ACHN (cell line): ENCODE measurements at places on chromosomes 16 and 17.

- DNase-seq, result no peak
Observed at GRCh38 chr17:57944908-57945307, 10.3 kb downstream of the CUEDC1 start.

DNA sequence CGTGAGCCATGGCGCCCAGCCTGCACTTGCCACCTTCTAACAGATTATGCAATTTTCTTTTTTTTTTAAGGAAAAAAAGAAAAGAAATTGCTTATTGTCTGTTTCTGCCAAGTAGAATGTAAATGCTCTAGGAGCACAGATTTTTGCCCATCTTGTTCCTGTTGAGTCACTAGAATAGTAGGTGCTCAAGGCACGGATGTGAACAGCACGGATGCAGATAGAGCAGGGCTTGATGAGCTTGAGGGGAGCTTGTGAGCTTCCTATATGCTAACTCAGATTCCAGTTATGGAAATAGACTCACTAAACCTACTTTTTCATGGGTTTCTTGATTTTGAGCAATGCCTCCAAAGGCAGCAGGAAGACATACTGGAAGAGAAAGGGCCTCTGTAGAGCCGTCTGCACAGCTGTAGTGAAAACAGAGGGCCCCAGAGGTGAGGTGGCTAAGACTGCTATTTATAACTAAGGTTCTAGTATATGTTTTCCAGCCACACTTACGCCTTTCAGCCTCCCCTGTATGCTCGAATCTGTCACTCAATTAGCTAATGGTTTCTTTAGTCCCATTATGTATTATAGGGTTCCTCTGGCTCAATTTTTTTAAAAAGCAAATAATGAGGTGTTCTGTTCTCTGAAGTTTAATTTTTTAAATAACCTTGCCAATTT, 72.8 kb downstream of the WWP2 start:
- DNase-seq, result no peak

GRCh38 chr16:79757163-79757562, 156.6 kb upstream of the MAF start:
- no peak for DNase-seq

GRCh38 chr17:45132572-45133463, 503 bp upstream of the PLCD3 start:
- peak; percentile 83 for DNase-seq

GRCh38 chr17:26731005-26731921, 562.7 kb upstream of the WSB1 start:
- DNase-seq, result no peak

- no peak for DNase-seq
Observed at GRCh38 chr17:48717367-48718226, 4.7 kb downstream of the PRAC1 start.

DNA sequence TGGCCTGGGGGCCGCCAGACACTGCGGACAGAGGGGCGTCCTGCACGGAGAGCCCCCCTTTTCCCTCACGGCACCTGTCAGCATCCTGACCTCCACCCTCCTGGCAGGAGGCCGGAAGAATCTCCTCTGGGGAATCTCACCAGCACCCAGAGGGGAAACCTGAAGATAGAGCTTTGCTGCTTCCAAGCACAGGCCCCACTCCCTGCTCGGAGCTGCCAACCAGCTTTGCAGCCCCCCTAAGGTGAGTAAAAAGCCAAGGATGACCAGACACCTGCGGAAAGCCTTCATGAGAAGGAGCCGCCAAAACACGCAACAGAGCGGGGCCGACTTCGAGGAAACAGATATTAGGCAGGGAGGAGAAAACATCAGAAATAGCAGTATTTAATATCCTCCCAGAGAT, 3.4 kb upstream of the RBFOX3 start:
- DNase-seq, result no peak

GRCh38 chr16:14307527-14308367, 236.6 kb downstream of the MRTFB start:
- DNase-seq, result peak; percentile 31

- no peak for DNase-seq
Observed at GRCh38 chr16:1069154-1069553, 3.4 kb upstream of the SSTR5 start.

DNA sequence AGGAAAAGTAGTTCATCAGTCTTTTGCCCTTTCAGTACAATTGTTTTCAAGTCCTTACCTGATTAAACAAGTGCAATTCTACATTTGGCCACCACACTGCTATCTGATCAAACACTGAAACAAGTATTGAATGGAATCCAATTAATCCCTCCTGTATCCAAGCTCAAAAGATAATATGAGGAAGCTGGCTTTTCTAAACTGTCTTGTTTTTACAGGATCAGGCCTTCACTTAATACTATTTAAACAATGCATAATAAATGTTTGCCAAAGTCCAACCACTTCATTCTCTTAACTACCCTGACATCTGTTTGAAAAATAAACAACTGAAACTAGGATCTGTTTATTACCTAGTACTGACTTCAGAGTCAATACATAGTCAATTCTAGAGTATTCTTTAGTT, 131.6 kb downstream of the MRTFB start:
- DNase-seq, result peak; percentile 36

- peak; percentile 72 for DNase-seq
Observed at GRCh38 chr17:72118335-72119076, 2.3 kb upstream of the SOX9 start.

GRCh38 chr17:44556166-44556831, 985 bp upstream of the FZD2 start:
- peak; percentile 76 for DNase-seq

DNA sequence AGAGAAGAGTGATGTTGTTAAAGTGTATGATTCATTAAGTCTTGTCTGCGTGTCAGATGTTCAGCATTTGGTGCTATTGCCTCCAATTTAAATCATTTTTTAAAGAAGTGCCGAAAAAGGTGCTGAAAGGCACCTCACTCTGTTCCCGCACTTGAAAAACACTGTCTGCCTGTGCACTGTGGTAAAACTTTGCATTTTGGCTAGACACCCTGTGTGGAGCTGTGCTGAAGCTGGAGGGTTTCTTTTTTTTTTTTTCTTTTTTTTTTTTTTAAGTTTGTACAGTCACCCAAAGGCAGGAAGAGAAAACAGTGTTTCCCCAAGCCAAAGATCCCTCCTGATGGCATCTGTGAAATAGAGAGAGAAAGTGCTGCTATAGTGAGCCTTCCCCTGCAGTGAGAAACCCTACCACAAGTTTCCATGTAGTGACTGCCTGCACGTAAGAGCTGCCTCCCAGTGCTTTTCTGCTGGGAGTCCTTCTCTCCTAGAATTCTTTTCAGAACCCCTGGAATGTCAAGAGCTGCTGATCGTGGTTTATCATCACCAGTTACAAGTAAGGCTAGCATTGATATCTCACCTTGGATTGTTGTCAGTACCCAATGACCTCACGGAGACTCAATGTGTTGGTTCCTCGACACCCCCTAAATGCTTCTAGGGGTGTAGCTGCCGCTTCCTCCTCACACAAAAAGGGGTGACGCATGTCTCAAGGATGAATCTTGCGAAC, 116.0 kb upstream of the SOX9 start:
- no peak for DNase-seq

DNA sequence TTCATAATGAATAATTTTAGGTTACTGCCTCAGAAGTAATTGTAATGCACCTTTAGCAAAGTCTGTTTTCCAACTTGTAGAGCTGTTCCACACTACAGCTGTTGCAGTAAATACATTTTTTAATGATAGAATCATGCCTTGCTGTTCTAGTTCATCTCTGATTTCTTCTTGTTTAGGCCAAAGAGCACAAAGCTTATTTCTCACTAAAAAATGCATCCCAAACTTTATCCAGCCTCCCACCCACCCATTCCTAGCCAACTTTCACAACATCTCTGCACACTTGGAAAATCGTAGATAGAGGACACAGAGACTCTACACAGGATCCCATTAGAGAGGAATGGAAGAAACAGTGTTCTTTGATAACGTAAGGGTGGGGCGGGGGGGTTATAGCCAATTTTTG, 252.2 kb upstream of the DYNLRB2 start:
- DNase-seq, result no peak

- no peak for DNase-seq
Observed at GRCh38 chr16:31819948-31820347, 53.7 kb upstream of the ZNF267 start.

DNA sequence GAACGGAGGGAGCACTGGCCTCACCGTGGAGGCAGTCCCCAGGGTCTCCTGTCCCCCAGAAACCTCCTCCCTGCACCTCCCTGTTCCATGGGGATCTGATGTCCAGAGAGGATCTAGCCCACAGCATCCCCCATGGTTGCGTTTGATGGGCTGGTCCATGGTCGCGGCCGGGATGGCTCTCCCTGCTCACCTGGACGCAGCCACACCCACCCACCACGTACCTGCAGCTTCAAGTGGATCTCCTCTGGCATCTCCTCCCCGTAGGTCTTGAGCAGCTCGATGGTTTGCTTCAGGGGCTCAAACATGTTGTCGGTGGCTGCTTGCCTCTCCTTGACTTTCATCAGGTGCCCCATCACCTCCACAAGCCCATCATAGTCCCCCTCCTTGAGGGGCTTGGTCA, 47.9 kb downstream of the DNAH17 start:
- DNase-seq, result no peak

- peak; percentile 50 for DNase-seq
Observed at GRCh38 chr17:12089809-12090384, 69.2 kb downstream of the MAP2K4 start.

- DNase-seq, result no peak
Observed at GRCh38 chr16:27969574-27969973, 93.9 kb downstream of the GSG1L start.

GRCh38 chr17:46978489-46979146, 435 bp downstream of the RPRML start:
- DNase-seq, result no peak

DNA sequence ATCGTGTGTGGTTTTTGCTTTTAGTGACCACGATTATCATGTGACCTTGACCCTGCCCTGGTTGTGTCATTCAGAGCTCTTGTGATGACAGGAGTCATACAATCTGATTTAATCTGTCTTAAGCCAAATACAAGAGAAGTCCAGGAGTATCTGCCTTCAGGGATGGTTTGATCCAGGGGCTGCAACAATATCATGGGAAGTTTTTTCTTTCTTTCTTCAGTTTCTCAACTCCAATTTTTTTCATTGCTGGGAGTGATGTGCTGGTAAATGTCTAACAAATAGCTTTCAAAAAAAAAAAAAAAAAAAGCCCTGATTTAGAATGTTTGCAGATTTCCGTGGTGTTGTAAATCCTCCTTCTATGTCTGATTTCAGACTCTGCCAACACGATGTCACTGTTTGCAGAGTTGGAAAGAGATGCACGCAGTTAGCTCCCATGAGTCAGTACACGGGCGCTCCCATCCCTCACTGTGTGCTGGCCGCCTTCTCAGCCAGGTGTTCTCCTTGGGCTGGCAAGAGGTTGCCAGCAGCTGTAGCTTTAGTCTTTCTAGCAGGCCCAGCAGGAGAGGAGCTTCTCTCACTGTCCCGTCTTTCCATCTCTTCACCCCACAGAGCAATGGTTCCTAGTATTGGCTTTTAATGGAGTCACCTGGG, 229.7 kb downstream of the SNX29 start:
- DNase-seq, result no peak

- DNase-seq, result no peak
Observed at GRCh38 chr16:52543654-52544053, 3.3 kb downstream of the TOX3 start.

DNA sequence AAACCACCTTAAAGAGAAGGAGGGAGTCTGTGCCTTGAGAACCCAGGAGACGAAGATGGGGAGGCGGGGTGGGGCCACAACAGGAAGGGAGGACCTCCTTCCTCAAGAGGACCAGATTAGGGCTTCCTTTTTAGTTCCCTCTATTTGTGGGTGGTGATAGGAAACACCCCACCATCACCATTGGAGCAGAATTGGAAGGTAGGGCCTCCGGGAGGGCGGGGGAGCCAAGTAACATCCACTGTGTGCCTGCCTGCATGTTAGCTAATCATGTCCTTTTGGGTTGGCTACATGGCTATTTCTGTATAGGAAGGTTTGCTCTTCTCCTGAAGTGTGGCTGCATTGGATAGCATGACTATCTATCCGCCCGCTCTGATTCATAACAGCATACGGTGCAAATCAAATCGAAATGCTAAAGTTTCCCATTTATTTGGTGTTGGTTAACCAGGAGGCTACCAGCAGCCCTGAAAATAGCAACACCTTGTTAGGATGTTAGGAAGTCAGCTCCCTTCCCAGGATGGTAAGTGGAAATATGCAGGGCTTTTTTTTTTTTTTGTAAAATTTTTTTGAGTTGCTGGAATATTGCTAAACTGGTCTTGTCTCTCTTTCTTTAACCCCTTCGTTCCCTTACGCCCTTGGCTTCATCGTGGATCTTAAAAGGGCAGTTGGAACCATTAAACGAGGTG, 4.2 kb downstream of the SYT17 start:
- DNase-seq, result no peak

GRCh38 chr17:79353548-79353947, 257.3 kb downstream of the RBFOX3 start:
- no peak for DNase-seq

GRCh38 chr16:3289998-3290673, 6.8 kb downstream of the ZNF263 start:
- no peak for DNase-seq

- no peak for DNase-seq
Observed at GRCh38 chr17:57368637-57369336, 112.5 kb downstream of the MSI2 start.

GRCh38 chr17:44591206-44591605, 33.9 kb downstream of the FZD2 start:
- no peak for DNase-seq

- no peak for DNase-seq
Observed at GRCh38 chr17:74574489-74575142, 7.3 kb upstream of the CD300H start.

- DNase-seq, result no peak
Observed at GRCh38 chr17:65523411-65523810, 38.0 kb downstream of the AXIN2 start.

- no peak for DNase-seq
Observed at GRCh38 chr17:29615048-29615385, 7.7 kb downstream of the CORO6 start.

GRCh38 chr16:2846511-2847310, 11.3 kb downstream of the PRSS22 start:
- peak; percentile 43 for DNase-seq
